ENCODE measurements at places on chromosomes 4 and X.

DNA sequence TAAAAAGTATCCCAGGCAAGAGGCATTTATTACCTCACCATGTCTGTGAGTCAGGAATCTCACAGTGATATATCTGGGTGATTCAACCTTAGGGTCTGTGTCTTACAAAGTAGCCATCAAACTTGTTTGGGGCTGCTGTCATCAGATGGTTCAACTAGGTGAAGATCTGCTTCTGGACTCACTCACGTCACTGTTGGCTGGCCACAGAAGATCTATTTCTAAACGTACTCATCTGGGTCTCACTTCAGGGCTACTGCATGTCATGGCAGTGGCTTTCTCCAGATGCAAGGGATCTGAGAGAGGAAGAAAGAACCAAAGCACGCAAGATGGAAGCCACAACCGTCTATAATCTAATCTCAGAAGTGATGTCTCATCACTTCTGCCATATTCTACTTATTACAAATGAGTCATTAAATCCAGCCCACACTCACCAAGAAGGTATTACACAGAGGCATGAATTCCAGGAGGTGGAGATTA lies 267.8 kb upstream of the ANKRD50 start:
- peak; percentile 80 for DNase-seq

- DNase-seq: peak; percentile 69
These were observed 44.3 kb downstream of the NYX start for GRCh38 chrX:41491267-41492004.

DNA sequence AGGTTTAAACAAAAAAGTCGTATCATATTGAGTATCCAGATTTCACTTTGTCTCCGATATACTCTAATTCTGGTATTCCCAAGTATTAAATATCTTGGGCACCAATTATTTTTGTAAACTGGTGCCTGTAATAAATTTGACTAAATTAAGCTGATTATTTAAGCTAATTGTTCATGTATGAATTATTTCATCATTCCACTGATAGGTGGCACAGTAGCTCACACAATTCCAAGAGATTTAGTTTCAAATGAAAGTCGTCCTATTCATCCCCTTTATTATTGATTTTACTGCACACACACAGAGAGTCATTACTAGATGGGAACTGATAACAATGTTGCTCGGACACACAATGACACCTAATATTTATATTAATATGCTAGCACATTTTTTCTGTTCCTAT lies 432.4 kb downstream of the DMD start:
- DNase-seq: no peak

DNA sequence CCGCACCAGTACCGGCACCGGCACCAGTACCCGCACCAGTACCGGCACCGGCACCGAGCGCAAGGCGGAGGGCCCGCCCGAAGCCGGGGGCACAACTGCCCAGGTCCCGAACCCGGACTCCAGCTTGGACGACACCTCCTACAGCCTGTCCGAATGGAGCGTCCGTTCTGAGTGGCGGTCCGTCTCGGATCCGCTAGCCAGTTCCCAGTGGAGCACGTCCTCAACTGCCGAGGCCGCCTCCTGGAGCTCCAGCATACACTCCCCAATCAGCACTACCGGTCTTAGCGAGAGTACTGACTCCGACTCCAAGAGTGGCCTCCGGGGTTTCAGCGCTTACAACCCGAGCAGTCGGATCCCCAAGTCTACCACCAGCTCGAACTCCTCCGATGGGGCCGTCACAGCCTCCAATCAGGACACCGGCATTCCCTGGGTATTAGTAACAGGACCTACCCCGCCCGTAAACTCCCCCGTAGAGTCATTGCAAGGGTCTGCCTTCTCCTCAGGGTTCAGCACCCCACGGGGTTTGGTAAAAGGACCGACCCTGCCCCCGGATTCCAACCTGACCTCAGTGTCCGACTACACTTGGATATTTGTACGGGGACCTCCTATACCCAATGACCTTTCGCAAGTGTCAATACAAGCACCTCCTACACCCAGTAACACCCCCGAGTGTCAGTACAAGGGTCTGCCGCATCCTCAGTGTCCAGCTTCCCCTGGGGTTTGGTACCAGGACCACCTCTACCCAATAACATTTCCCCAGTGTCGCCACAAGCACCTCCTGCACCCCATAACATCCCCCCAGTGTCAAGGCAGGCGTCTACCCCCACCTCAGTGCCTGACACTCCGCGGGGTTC lies 721 bp upstream of the MAOA start:
- no peak for DNase-seq

DNA sequence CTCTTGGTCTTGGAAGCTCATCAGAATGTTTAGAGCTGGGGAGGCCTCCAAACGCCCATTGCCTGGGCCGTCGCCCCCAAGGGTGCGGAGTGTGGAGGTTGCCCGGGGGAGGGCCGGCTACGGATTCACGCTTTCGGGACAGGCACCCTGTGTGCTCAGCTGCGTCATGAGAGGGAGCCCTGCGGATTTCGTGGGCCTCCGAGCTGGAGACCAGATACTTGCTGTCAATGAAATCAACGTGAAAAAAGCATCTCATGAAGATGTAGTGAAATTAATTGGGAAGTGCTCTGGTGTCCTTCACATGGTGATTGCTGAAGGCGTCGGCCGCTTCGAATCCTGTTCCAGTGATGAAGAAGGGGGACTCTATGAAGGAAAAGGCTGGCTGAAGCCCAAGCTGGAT lies 23.3 kb downstream of the RGS12 start:
- DNase-seq: no peak

DNA sequence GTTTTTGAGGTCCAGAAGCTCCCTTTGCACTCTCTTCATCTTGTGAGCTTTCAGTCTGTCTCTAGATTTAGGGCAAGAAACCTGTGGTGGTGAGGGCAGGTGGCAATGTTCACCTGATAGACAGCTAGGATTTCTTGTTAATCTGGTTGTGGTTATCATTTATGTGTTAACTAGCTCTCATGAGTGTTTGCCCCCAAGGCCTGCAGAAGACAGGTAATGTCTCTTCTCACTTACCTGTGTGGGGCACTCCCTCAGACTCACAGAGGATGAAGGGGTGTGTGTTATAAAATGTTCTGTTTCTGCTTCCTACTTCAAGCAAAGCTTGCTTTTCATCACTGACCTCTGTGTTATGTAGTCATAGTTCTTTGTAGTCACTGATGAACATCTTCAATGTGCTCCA lies 17.8 kb downstream of the EGF start:
- no peak for DNase-seq

GRCh38 chr4:8401665-8402064 lies 38.9 kb downstream of the ACOX3 start:
- no peak for DNase-seq

- no peak for DNase-seq
These were observed 36.9 kb downstream of the WDR17 start for GRCh38 chr4:176102414-176103063.

DNA sequence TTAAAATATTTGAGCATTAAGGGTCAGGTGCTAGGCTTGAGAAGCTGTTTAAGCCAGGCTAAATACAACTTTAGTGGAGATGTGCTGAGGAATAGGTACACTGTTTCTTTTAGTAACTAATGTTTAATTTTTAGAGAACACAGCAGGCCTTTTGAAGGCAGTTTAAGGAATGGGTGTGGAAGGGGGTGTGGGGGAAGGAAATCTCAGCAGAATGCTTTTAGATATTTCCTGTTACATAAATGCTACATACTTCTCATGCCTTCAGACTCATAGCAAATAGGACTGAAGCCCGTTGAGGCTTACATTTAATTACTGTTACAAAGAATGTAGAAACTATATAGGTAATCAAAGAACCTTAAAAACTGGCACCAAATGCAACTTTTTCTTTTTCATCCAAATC lies 66.3 kb downstream of the WWC2 start:
- DNase-seq: peak; percentile 44

- DNase-seq: no peak
These were observed 85.5 kb downstream of the PSAPL1 start for GRCh38 chr4:7348946-7349900.

DNA sequence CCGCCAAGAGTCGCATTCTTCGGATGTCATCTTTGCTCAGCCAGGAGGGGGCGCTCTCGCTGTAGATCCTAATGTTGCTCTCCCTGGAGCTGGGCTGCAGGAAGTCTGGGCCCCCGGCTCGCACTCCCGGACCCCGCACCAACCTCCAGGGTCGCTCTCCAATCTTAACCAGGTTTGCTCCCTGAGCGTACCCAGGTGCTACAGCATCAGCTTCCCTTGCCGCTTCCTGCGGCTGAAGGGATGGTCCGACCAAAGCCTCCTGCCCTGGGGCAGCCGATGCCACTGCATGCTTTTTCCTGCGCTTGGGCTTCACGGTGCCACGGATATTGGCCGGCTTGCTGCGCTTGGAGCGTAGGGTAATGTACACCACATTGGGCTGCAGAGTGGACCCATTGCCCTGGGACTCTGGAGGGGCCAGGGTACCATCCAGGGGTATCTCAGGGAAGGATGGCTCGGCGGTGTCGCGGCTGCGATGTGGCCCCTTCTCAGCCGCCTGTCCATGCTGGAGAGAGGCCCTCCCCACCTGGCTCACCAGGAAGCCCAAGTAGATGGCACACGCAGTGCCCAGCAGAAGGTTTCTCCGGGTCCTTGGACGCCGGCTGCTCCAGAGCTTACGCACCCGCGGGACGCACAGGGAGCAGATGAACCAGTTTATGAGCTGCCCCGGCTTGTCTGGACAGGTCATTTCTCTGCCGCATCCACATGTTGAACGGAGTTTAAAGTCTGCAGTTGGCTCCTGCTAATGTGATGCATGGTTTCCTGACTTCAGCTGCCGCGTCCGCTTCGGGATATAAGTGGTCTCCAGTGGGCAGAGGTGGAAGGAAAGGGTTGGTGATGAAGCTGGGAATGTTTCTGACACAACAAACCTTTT lies 1.9 kb downstream of the GASK1B start:
- no peak for DNase-seq

GRCh38 chr4:127313767-127314166 lies 319.0 kb upstream of the INTU start:
- DNase-seq: no peak

DNA sequence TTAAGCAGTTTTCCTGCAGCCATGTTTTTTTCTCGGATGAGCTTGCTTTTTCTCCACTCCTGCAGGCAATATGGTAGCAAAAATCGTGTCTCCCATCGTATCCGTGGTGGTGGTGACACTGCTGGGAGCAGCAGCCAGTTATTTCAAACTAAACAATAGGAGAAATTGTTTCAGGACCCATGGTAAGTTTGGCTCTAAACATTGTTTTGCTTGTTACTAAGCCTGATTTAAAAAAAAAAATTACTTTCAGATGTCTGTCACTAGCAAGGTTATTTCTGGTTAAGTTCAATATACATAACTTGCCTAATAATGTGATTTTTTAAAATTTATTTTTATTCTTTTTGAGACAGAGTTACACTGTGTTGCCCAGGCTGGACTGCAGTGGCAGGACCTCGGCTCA lies 17.5 kb upstream of the GYG2 start:
- no peak for DNase-seq

DNA sequence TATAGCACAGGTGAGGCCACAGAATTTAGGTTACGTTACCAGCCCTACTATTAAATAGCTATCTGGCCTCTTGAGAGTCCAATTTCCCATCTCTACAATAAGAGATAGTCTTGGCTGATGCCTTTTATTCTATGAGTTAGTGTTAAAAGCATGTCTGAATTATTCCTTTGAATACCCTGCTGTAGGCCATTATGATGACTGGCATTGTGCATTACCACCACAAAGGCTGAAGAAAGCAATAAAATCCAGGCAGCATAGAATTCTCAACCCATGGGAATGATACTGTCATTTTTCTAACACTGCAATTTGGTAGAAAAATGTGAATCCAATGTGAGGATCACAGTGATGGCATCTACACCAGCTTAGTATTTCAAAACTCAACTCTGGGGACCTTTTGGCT lies 51.4 kb downstream of the OTC start:
- no peak for DNase-seq

GRCh38 chrX:26851981-26852380 lies 611.2 kb downstream of the PPP4R3C start:
- DNase-seq: no peak

DNA sequence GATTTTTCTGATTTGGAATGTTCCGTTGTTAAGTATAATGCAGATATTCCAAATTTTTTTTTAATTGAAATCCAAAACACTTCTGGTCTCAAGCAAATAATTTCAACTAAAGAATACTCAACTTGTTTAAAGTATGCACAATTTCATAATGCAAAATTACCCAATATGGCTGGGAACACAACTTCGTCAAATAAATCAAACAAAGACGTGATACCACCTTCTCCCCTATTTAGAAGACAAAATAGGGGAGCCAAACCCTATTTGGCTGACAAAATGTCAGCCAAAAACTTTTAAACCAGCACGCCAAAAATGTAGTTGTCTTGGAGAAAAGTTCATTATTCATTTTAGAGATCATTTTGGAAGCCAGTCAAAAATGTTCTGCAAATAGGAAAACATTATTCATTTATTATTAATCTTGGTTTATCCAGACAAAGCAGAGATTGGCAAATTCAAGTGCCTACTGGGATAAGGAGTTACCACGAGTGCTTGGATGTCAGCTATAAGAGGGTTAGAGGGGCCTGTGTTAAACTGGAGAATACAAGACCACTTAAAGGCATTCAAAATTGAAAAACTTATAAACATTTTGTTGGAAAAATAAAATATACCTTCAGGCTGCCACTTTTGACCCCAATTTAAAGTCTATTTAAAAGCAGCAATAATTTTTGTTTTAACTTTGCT lies 3.3 kb upstream of the TKTL2 start:
- no peak for DNase-seq

GRCh38 chr4:57403591-57403990 lies 293.4 kb upstream of the IGFBP7 start:
- DNase-seq: no peak

DNA sequence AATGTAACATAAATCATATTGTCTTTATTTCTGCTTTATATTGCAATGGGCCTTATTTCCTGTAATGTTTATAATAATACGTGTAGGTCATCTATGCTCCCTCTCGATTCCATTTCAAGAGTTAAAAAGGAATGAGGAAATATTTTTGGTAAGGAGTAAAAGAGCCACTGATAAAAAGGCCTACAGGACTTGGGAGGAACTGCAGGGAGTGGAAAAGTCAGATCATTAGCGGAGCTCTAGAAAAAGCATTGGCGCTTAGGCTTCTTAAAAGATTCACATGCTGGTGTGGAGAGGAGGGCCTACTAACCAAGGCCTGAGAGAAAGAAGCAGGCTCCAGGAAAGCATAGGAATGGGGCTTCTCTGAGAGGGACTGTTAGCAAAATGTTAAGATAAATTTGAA lies 82.9 kb upstream of the PNPLA4 start:
- no peak for DNase-seq

DNA sequence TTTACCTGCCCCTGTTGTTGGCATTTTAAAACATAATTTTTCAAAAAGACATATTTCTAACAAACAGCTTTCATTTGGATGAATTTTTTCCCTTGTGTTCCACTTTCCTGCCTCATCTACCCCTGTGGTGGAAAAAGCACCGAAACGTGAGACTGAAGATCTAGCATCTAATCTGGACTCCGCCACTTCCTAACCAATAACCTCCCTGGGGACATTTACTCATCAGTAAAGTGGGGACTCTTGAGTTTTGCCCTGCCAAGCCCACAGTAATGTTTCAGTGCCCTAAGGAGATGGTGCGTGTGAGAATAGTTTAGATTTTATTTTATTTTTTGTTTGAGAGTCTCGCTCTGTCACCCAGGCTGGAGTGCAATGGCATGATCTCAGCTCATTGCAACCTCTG lies 56.7 kb downstream of the ADGRG2 start:
- no peak for DNase-seq
